CD4-positive, CD25-positive, alpha-beta regulatory T cell (primary cell): ENCODE measurements at places on chromosomes 7 and 10. TPM values are rescaled to one million over a fixed set of nuclear protein-coding genes. Genes with fewer than 3 reads are reported as not detected.

DNA sequence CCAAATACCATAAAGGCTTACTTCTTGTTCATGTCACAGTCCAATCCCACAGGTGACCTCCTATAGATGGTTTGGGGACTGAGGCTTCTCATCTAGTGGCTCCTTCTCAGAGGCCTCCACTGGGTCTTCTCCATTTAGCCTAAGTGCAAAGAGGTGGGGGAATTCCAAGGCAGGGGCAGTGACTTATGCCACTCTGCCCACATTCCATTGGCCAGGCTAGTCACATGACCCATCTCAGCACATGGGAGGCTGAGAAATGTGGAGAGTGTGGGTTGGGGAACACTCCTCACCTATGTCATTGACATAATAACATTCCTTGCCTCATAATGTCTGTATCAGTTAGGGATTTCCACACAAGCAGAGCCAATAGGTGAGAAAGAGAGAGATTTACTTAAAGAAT lies 104.3 kb upstream of the PLXNA4 start:
- H3K27me3 ChIP-seq: no peaks in the 10 kb centered on the region
- H3K4me1 ChIP-seq: no peaks in the 10 kb centered on the region
- no peak for DNase-seq
- no peak overlapping the region for H3K27ac ChIP-seq

GRCh38 chr7:82158327-82158726 lies 285.2 kb downstream of the CACNA2D1 start:
- no peaks in the 10 kb centered on the region for H3K36me3 ChIP-seq
- no peak overlapping the region for H3K27ac ChIP-seq
- DNase-seq: no peak
- no peak overlapping the region for H3K4me3 ChIP-seq

- H3K27ac ChIP-seq: no peak overlapping the region
- peak; percentile 15 for DNase-seq
- H3K27me3 ChIP-seq: no peaks in the 10 kb centered on the region
- H3K36me3 ChIP-seq: peaks cover 6% of the 10 kb centered on the region
These were observed 62.1 kb downstream of the SDHAF3 start for GRCh38 chr7:97179454-97180104.

DNA sequence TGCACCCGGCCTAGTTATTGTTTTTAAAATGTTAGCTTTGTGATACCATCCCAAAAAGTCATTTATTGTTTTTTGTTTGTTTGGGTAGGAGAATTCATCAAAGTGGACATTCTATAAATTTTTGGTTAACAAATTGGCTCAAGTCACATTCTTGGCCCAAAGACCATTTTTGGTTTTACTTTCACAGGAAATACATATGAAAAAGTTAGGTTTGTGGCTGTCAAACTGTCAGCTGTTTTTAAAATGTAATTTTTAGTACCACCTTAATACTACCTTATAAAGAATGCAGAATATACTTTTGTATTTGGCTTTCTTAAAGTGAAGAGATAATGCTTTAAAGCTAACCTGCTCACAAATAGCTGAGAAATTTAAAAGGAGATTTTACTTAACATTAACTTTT lies 25.1 kb downstream of the TMEM168 start:
- no peak for DNase-seq
- H3K4me1 ChIP-seq: peaks cover 9% of the 10 kb centered on the region
- H3K36me3 ChIP-seq: no peaks in the 10 kb centered on the region
- H3K4me3 ChIP-seq: peak overlapping the region; percentile 5
- H3K27ac ChIP-seq: no peak overlapping the region

DNA sequence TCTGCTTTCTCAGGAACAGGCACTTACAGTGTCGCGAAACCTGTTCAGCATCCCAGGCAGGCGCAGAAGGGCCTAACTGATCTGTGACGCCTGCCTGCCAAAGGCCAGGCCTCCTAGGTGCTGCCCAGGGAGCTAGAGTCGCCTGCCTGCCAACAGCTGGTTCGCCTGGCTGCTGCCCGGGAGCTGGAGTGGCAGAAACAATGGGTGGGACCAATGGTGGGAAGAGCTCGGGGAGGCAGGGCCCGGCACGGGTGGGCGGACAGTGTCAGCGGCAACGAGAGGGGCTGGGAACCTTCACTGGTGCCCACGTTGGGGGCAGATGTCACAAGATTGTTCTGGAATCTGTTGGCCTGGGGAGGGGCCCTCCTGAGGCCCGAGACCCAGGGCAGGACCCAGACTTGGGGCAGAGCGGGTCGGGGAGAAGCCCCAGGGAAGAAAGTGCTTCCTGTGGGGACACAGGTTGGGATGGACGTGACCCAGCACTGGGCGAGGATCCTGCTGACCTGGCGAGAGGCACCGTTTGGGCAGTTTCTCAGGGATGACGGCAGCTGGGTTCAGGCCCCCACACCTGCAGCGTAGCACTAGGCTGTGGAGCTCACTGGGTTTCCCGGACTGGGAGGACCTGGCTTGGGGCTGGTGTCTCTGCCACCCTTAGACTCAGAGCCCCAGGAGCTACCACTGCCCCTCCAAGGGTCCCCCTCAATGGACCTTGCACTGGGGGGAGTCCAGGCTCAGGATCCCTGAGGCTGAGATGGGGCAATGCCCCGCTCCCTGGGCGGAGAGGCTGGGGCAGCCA lies 181.8 kb downstream of the ELFN1 start:
- no peak overlapping the region for H3K4me3 ChIP-seq
- H3K36me3 ChIP-seq: peaks cover 5% of the 10 kb centered on the region
- H3K27me3 ChIP-seq: no peaks in the 10 kb centered on the region
- peaks cover 14% of the 10 kb centered on the region for H3K4me1 ChIP-seq

GRCh38 chr10:102421757-102422512 lies 1.3 kb downstream of the FBXL15 start:
- H3K4me1 ChIP-seq: peaks cover 44% of the 10 kb centered on the region
- DNase-seq: no peak
- peak overlapping the region; percentile 61 for H3K4me3 ChIP-seq
- H3K36me3 ChIP-seq: peaks cover 3% of the 10 kb centered on the region
- peak overlapping the region; percentile 79 for H3K27ac ChIP-seq

- no peak overlapping the region for H3K4me3 ChIP-seq
- no peaks in the 10 kb centered on the region for H3K4me1 ChIP-seq
- H3K27me3 ChIP-seq: no peaks in the 10 kb centered on the region
- H3K36me3 ChIP-seq: no peaks in the 10 kb centered on the region
- no peak overlapping the region for H3K27ac ChIP-seq
These were observed 42.8 kb upstream of the RABGEF1 start for GRCh38 chr7:66697449-66698438.

DNA sequence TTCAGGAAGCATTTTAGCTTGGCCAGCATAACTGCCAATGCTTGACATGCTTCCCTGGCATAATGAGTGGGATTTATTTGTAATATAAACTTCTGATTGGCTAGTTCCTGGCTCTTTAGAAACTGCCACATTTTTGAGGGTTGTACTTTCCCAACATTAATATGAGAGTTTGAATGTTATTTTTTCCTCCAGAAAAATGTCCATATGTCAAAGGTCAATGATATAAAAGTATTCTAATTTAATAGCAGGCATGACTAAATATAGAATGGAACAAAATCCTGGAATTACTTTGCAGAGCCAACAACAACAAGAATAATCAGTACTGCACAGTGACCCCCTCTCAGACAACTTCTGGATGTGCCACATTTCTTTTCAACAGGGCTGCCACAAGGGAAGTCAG lies 352.6 kb downstream of the PRPF18 start:
- H3K27ac ChIP-seq: no peak overlapping the region
- no peak for DNase-seq
- H3K36me3 ChIP-seq: no peaks in the 10 kb centered on the region
- H3K4me1 ChIP-seq: no peaks in the 10 kb centered on the region

DNA sequence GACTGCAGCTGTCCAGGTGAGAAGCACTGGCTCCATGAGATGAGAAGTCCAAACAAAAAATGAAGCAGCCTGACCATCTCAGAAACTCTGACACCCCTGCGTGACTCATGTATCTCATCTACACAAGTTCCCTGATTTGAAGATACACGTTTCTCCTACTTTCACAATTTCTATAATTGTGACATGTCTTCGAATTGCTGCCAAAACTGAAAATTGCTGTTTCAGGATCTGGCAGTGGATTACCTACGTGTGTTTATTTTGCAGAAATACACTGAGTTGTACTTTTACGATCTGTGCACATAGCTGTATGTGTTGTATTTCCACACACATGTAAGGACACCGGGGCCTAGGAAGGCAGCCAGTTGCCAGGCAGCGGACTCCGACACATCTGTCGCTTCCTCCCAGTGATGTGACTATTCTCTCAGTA lies 53.2 kb downstream of the LARP4B start:
- H3K36me3 ChIP-seq: peaks cover 58% of the 10 kb centered on the region
- no peak overlapping the region for H3K27ac ChIP-seq
- H3K4me3 ChIP-seq: no peak overlapping the region
- H3K4me1 ChIP-seq: no peaks in the 10 kb centered on the region
- no peak for DNase-seq

DNA sequence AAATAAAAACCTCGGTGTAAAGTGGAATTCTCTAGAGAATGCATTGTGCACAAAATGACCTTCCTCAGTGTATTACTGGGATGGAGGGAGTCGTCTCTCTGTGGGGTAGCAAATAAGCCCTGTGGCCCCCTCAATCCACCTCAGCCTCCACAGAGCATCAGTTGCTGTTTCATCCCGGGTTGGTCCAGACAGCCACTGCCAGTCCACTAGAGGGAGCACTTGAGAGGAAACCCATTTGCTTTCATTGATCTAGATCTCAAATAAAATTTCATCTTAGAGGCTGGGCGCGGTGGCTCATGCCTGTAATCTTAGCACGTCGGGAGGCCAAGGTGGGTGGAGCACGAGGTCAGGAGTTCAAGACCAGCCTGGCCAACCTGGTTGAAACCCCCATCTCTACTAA lies 1128.7 kb downstream of the CNTNAP2 start:
- H3K36me3 ChIP-seq: no peaks in the 10 kb centered on the region
- no peaks in the 10 kb centered on the region for H3K4me1 ChIP-seq
- DNase-seq: peak; percentile 20
- no peaks in the 10 kb centered on the region for H3K27me3 ChIP-seq
- H3K27ac ChIP-seq: no peak overlapping the region

DNA sequence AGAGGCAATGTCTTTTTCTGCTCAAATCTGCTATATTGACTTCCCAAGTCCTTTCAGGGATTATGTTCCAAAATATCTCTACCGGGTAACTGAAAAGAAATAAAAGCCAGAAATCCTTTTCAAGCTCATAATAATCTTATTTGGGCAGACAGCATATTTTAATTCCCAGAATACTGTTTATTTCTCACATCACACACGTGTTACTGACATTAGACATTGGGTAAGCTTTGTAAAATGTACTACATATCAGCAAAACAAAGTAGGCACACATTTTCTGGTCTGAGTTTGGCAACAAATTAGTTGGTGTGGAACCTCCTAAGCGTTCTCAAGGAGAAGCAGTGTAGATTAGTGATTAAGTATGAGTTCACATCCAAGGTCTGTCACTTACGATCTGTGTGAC lies 10.4 kb upstream of the PTPRZ1 start:
- no peaks in the 10 kb centered on the region for H3K36me3 ChIP-seq
- DNase-seq: no peak
- H3K4me1 ChIP-seq: no peaks in the 10 kb centered on the region
- no peak overlapping the region for H3K4me3 ChIP-seq

GRCh38 chr7:45293295-45293942 lies 135.8 kb downstream of the RAMP3 start:
- H3K36me3 ChIP-seq: no peaks in the 10 kb centered on the region
- H3K4me1 ChIP-seq: no peaks in the 10 kb centered on the region
- no peak overlapping the region for H3K4me3 ChIP-seq

- H3K36me3 ChIP-seq: no peaks in the 10 kb centered on the region
- no peak for DNase-seq
- H3K4me1 ChIP-seq: no peaks in the 10 kb centered on the region
- no peak overlapping the region for H3K4me3 ChIP-seq
- H3K27ac ChIP-seq: no peak overlapping the region
- no peaks in the 10 kb centered on the region for H3K27me3 ChIP-seq
These were observed 608.3 kb upstream of the FOXK1 start for GRCh38 chr7:4073750-4074149.

GRCh38 chr10:16690417-16690816 lies 126.8 kb downstream of the RSU1 start:
- no peak overlapping the region for H3K27ac ChIP-seq
- peaks cover 28% of the 10 kb centered on the region for H3K36me3 ChIP-seq
- H3K4me3 ChIP-seq: no peak overlapping the region
- no peaks in the 10 kb centered on the region for H3K4me1 ChIP-seq

DNA sequence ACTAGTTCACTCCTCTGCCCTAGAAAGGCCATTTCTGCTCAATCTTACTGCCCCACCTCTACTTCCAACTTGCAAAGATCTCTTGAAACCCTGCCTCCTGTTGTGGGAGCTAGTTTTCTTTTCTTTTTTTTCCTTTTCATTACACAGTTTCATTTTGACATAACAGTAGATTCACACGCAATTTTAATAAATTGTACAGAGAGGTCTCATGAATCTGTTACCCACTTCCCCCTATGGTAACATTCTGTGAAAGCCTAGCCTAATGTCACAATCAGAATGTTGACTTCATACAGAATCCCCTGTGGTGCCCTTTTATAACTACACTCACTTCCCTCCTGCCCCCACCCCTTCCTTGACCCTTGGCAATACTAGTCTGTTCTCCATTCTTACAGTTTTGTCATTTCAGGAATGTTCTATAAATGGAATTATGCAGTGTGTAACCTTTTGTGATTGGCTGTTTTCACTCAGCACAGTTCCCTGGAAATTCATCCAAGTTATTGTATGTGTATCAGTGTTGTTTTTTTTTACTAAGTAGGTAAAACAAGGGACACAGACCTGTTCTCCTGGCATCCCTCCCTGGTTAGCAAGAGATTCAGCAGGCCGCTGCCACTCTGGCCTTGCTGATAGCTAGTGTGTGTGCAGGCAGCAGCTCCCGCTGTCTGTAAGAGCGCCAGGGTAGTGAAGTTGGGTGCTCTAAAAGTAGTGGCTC lies 21.5 kb downstream of the CHST3 start:
- H3K4me3 ChIP-seq: no peak overlapping the region
- H3K27ac ChIP-seq: no peak overlapping the region
- no peaks in the 10 kb centered on the region for H3K4me1 ChIP-seq
- DNase-seq: no peak
- H3K27me3 ChIP-seq: no peaks in the 10 kb centered on the region

Gene IDI2
- total RNA-seq: not detected

Gene TSPAN12
- not detected for total RNA-seq

Gene NEURL1
- total RNA-seq: 1.1 TPM

Gene RINT1
- 25.5 TPM for total RNA-seq

Gene GHRHR
- total RNA-seq: not detected

Gene NPSR1
- not detected for total RNA-seq

Gene TMEM176B
- total RNA-seq: not detected

Gene GIMAP1
- 17.1 TPM for total RNA-seq

Gene ABCB1
- total RNA-seq: 1.2 TPM

Gene PKD2L1
- not detected for total RNA-seq

Gene CTBP2
- total RNA-seq: 0.49 TPM
